Activated CD4-positive, alpha-beta memory T cell treated with anti-CD3 and anti-CD28 coated beads, Interleukin-2, amount 10 ng/mL, durations not matched to agents 7 days and 5 days (primary cell): ENCODE measurements at places on chromosomes 5 and 9. TPM values are rescaled to one million over a fixed set of nuclear protein-coding genes. Genes with fewer than 3 reads are reported as not detected.

GRCh38 chr9:76456202-76456926 lies 2.6 kb upstream of the GCNT1 start:
- peak; percentile 51 for DNase-seq

DNA sequence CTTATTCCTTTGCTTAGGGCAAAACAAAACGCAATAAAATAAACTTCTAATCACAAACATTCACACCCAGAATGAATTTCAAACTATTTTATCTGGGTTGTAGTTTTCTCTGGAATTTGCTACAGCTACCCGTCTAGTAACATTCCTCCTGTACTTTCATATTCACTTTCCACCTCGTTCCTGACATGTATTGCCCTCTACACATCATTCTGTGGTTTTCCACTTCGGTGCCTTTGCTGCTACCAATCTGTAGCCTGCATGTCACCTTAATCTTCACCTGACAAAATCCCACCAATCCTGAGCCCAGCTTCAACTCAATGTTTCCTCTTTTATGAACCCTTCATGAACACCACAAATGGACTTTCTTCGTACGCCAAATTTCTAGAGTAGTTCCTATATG lies 694.1 kb upstream of the C9orf72 start:
- DNase-seq = no peak

DNA sequence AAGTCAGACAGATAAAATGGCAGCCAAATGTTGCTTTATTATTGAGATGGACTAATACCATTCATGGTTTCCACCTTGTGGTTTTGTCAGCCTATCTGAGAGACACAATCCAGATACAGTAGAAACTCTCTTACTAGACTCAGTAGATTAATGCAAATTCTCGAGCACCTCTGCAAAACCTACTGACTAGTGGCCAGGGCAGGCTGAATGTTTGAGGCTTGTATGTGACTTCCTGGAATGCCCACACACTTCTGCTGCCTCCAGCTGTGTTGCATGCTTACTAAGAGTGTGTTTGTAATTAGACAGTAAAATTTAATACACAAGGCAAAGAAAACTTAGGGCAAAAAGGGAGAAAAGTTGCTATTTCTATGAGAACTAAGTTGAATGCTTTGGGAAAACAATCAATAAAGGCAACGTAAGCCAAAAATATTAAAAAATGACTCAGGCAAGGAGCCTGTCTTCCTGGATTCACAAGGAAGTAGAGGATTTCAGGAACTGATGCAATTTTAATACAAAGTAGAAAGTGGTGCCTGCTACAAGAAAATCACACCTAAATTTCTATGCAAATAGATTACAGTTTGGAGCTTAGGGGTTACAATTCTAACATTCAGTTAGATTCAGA lies 30.2 kb upstream of the CCNG1 start:
- DNase-seq = no peak

DNA sequence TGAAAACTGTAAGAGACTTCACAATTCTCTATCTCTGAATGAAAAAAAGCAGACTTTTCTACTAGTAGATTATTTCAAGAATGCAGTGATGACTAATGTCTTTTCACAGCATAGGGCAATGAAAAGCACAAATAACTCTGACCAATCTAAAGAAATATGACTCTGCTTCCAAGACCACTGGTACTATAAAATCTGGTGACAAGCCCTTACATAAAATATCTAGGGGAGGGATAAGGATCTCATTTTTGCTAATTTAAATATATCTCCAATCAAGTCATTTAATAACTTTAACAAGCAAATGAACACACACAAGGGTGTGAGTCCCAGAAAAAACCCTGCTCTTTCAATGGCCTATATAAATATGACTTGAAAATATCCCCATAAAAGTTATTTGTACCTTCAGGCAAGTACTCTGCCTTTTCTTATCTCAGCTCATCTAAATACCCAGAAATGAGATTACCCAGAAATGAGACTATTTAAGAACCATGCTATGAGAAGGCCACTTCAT lies 105.2 kb downstream of the GNAQ start:
- no peak for DNase-seq

DNA sequence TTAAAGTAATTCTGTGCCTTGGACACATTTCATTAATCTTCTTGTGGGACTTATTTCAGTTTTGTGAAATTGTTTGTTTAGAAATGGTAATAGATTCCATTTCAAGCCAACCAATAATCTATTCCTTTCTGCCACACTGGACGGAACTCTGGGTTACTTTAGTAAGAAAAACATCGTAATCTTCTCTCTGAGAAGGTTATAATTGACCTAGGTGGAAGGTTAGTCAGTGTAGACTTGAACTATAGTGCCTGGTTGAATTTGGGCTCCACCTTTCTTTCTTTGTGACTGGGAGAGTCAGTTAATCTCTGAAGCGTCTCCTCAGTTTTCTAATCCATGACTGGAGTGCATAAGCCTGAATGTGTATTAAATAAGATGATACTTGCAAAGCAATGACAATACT lies 89.7 kb upstream of the PRLR start:
- no peak for DNase-seq

GRCh38 chr5:179974946-179975712 lies 67.4 kb upstream of the TBC1D9B start:
- peak; percentile 41 for DNase-seq

- no peak for DNase-seq
These were observed 52.4 kb upstream of the SHISAL2B start for GRCh38 chr5:64637837-64638443.

DNA sequence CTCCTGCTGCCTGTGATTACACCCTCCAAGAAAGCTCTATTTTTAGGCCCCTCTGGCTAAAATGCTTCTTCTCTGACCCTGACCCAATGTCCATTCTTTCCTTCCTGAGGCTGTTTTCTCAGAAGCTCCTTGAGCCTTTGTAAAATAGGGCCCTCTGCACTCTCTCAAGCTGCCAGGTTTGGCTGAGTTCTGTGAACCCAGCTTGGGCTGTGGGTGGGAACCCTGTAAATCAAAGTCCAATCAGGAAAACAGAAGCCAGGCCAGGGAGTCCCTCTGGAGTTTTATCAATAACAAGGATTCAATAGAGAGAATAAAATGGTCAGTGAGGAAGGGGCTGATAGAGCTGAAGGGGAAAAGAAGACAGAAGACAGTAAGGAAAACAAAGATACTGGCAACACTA lies 43.7 kb upstream of the ERCC6L2 start:
- no peak for DNase-seq

- DNase-seq = no peak
These were observed 13.0 kb downstream of the SQSTM1 start for GRCh38 chr5:179833709-179834070.

- DNase-seq = no peak
These were observed 5.1 kb upstream of the EGR1 start for GRCh38 chr5:138460032-138460693.

- no peak for DNase-seq
These were observed 1930.5 kb downstream of the EFNA5 start for GRCh38 chr5:105740242-105740641.

DNA sequence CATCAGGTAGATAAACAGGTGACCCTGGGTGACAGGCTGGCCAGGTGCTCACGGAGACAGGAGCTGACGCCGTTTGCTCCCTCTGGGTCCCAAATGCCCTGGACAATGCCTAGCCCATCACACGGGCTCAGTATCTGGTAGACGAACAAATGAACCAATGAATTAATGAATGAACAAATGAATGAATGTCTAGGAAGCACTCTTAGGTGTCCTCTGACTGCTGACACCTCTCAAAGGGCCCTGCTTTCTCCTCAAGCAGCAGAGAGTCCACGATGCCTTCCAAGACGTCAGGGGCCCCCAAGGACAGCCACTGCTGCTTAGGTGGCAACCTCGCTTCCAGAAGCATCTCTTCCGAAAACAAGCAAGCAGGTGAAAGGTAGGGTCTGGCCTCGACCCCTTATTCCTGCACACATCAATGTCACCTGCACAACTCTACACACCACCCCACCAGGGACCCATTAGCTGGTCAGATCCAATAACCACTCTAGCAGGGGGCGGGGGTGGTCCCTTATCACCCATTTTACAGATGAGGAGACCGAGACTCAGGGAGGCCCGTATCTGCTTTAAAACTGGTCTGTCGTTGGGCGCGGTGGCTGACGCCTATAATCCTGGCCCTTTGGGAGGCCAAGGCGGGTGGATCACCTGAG lies 45.2 kb downstream of the VAV2 start:
- no peak for DNase-seq

DNA sequence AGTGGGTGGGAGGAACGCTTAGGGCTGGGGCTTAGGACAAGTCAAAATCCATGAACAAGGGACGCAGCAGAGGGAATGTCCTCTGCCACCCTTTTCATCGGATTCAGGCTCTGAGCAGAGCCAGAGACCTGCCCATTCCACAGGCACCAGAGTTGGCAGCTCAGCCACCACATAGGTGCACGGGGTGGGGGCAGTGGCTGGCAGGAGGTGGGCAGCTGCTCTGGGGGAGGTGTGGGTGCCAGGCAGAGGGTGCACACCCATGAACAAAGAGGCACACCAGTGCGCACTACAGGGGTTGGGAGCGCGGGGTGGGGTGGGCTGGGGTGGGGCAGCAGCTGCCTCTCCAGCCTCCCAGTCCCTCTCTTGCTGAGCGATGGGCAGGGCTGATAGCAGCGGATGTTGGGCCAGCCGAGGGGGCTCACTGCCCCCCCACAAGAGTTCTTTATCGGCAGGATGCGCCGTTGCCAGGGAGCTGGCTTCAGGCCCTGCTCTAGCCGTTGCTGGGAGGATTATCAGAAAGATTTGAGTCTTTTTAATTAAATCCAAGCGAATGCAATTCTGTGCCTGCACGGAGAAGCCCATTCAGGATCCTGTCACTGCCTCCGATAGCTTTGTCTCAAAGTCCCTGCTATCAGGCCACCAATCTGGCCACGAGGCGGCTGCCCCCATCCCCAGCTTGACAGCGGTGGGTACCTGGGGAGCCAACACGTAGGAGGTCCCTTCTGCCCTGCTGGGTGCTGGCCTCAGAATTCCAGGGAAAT lies 64.3 kb upstream of the LMX1B start:
- no peak for DNase-seq

DNA sequence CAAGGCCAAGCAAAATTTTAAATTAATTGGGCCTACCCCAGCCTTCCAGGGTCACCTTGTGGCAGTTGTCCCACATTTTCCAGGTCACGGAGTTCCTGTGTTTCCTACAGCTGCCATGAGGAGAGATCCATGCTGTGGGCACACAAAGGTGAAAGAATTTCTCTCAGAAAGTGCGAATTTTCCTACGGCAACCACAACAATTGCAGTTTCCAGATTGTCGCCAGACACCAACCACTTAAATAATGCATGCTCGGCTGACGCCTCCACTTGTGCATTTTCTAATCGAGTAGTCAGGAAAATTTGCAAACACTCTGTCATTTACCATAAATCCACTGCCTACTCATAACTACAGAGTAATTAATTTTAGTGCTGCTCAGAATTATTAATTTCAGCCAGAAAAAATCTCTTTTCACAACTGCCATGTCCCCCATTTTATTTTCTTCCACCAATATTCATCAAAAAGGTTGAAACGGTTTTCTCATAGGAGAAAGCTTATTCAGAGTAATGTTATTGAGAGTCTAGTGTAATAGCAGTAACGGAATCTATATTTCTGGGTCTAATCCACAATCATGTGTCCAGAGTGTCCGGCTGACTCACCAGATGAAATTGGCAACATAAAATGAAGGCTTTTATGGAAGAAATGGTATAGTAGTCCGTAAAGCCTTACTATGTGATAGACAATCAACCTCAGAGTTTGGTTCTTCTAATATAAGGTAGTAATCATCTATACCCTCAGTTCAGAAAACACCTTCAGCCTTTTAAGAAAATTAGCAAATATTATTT lies 389.8 kb downstream of the NR2F1-AS1 start:
- no peak for DNase-seq

GRCh38 chr9:114588210-114588609 lies 641 bp downstream of the ATP6V1G1 start:
- peak; percentile 34 for DNase-seq

- DNase-seq = no peak
These were observed 208.3 kb downstream of the ATP10B start for GRCh38 chr5:160643616-160644240.

- no peak for DNase-seq
These were observed 125.4 kb downstream of the ARHGEF28 start for GRCh38 chr5:73751254-73751914.

DNA sequence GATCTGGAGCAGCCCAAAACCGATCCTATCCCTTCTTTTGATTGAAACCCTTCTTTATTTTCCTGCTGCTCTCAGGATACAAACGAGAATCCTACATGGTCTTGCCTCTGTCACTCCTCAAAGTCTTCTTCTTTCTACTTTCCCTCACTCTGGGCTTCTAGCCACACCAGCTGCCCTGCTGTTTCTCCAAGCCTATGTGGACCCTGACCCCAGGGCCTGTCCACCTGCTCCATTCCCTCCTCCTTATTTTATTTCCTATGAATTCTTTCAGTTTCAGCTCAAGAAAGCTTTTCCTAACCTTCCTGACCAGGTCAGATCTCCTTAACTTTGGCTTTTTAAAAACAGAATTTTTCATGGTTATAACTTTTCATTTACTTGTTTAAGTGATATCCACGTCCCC lies 141.0 kb downstream of the ARHGAP26 start:
- no peak for DNase-seq

GRCh38 chr5:87103616-87104287 lies 163.9 kb upstream of the RASA1 start:
- DNase-seq = no peak

GRCh38 chr5:4580772-4581171 lies 559.4 kb upstream of the ADAMTS16 start:
- DNase-seq = no peak

DNA sequence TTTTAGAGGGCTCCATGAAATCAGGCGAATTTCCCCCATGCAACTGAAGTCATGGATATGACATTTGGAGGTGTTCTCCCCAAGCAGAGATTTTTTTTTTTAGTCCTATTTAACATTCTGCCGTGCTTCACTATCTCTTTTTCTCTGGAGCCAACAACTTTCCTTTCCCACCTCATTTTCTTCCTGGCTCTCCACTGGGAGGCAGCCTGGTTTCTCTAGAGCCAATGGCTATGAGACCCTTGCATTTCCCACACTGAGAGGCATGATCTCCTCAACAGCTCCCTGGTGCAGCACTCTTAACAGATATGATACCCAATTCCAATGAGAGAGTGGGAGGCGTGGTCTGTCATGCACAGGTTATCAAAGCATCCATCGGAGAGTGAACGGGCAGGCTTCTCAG lies 310.8 kb downstream of the DRD1 start:
- no peak for DNase-seq

GRCh38 chr5:121872856-121873255 lies 21.2 kb downstream of the FTMT start:
- no peak for DNase-seq

IL5 gene
- total RNA-seq = 2.6 TPM

NR6A1 gene
- total RNA-seq = 0.28 TPM

PHAX gene
- 33.8 TPM for total RNA-seq

KIF24 gene
- total RNA-seq = 8.4 TPM

RASGRF2 gene
- 2.4 TPM for total RNA-seq

FBP1 gene
- 0.65 TPM for total RNA-seq

PCDHA10 gene
- total RNA-seq = not detected
